Dermis microvascular lymphatic vessel endothelial cell (primary cell): ENCODE measurements at places on chromosomes 3 and 15.

- no peak for DNase-seq
These were observed 71.2 kb upstream of the DCBLD2 start for GRCh38 chr3:98972720-98973119.

DNA sequence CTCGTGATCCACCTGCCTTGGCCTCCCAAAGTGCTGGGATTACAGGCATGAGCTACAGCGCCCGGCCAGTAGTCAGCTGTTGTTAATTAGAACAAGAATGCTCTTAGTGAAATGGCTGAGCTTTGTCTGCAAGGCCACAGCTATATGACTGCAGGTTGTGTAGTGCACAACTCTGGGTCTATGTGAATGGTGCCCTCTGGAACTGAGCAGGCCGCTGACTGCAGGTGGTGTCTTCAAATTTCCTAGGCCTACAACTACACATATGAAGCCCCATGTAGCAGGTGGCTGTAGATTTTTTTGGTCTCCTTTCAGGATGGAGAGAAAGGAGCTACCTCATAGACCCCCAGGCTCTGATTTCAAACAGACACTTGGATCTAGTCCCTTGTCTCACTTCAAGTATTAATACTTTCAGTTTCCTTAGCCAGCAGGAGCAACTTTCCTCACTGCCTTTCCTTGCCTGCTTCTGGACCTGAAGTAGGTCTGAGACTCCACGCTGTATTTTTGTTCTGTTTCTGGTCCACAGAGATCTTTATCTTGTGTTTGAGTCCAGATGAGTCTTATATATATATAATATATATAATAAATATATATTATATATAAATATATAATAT lies 86.9 kb downstream of the C3orf80 start:
- no peak for DNase-seq

GRCh38 chr3:58173029-58173668 lies 37.6 kb downstream of the DNASE1L3 start:
- peak; percentile 61 for DNase-seq

DNA sequence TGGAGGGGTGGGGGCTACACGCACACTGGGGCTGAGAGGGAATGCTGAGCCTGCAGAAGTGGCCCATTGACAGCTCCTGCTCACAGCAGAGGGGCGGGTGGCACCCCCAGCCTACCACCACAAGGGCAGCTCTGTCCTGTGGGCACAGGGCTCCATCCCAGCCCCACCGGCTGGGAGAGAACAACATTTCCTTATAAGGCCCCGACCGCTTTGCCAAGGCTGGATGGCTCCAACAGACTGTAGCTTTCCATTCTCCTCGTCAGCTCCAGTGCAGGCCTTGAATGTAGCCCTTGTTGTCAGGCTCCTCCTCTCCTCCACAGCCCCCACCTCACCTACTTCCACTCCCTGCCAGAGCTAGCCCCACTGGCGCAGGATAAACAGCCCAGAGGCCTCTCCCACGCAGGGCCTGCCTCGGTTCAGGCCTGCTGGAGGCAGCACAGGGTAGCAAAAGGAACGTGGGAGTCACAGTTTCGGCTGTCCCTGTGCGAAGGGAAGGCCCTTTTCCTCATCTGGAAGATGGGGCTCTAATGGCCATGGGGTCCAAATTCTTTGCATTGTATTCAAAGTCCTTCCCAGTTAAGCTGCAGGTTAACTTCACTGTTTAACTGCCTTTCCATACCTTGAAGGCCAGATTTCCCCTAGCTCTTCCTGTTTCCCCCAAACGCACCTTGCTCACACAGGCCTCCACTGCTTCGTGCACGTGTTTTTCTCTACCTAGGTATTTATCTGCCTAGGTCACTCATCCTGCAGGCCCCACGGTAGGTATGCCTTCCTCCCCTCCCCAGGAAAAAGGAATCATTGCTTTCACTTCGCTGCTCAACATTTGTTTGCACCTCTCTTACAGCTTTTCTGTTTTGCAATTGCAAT lies 101.6 kb upstream of the LPP start:
- DNase-seq: no peak

- no peak for DNase-seq
These were observed 53.5 kb downstream of the WWTR1 start for GRCh38 chr3:149604125-149604875.

DNA sequence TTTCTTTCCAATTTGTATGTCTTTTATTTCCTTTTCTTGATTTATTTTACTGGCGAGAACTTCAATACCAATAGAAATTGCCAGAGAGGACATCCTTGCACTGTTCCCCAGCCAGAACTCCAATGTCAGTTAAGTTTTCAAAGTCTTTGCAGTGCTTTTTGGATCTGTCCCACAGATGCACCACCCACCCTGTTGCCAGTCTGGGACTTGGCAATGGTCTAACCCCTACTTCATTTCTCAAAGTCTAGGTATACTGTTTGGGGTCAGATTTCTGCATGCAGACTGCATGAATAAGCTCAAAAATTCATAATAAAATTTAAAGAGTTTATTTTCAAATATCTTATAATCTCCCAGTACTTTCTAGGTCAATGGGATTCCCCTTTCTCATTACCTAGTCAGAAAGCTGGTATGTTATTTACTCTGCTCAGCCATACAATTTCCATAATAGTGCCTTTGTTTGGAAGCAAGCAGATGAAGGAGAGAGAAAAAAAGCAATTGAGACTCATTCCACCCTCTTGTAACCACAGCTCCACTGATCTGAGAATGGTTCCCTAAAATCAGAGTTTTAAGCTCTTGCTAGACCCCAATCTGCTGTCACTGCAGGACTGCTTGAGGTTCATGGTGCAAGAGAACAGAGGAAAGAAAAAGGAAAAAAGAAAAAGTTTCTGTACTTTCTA lies 125.9 kb upstream of the PLXND1 start:
- no peak for DNase-seq

GRCh38 chr15:82045179-82045891 lies 483 bp downstream of the MEX3B start:
- no peak for DNase-seq

GRCh38 chr3:115341208-115341607 lies 194.1 kb upstream of the ZBTB20 start:
- DNase-seq: peak; percentile 84

DNA sequence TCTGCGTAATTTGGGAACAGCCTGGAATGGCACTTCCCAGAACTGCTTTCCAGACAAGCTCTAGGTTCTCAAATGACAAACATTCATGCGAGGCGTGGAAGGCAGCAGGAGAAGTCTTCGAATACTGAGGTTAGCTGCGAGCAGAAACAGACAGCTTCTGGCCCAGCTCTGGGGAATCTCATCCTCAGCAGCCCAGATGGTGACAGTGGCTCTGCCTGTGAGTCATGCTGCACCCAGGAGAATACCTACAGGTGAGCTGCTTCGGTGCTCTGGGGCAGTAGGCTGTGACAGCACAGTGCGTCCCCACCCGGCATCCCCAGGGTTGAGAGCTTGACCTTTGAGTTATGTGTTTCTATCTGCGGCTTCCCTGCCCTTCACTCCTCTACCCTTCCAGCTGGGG lies 258.6 kb downstream of the KLF13 start:
- DNase-seq: no peak

DNA sequence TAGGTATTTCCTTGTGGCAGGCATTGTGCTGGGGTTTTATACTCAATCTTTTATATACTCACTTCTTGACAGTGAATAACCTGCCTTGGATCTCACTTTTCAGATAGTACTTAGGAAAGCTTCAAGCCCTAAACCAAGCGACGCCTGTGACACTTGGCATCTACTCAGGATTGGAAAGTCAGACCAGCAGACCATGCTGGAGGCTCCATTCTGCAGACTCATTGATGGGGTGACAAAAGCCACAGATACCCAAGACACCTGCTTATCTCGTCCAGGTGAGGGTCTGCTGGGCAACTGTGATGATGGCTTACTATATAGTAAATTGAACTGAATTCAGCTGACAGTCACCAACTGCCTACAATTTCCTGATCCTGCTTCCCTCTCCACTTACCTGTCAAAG lies 79.4 kb upstream of the MRPS22 start:
- no peak for DNase-seq

- DNase-seq: no peak
These were observed 66.4 kb downstream of the XXYLT1 start for GRCh38 chr3:195204360-195205163.

GRCh38 chr3:81602781-81603180 lies 158.7 kb downstream of the GBE1 start:
- no peak for DNase-seq

GRCh38 chr15:51048308-51048707 lies 46.4 kb downstream of the TNFAIP8L3 start:
- no peak for DNase-seq

GRCh38 chr3:105997800-105998526 lies 129.2 kb upstream of the CBLB start:
- no peak for DNase-seq

DNA sequence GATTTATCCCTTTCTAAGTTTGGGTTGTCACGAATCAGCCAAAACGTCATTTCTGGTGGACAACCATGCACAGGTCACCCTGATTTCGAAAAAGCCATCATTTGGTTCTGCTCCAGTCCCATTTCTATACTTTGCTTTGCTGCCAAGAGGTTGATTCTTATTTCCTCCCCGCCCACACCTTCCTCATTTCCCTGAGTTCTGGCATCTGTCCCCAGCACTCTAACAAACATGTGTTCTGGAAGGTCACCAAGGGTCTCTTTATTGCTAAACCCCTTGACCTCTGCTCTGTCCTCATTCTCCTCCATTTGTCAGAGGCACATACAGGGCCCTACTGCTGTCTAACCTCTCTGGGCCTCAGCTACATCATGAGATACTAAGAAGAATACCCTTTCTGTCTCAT lies 36.4 kb upstream of the PTPRG start:
- peak; percentile 49 for DNase-seq

DNA sequence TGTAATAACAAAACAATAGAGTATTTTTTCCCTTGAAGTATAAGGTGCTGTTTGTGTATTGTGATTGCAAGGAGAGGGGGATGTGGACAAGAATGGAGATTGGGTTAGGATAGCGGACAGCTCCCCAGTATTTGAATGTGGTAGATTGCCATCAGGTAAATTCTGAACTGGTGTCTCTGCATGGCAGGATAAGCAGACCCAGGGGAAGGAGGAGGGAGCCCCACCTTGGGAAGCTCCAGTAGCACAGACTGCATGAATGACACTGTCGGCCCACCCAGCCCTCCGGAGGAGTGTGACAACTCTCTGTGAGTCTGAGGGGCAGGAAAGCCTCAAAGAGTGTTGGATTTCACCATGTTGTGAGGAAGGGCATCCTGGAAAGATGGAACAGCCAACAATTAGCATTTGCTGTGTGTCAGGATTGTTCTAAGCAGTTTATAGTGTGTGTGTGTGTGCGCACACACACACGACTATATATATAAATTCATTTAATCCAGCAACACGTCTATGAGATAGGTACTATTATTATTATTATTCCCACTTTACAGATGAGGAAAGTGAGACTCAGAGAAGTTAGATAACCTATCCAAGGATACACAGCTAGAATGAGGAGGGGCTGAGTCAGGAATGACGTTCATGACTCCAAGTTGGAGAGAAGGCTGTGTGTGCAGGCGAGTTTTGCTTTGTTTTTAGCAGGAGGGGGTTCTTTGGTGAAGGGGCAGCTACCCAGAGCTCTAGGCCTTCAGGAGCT lies 63.4 kb upstream of the LCTL start:
- no peak for DNase-seq
